ENCODE measurements at places on chromosomes 7 and 10.

GRCh38 chr10:89481662-89482061, 53.7 kb downstream of the SLC16A12 start:
- no peak for DNase-seq

DNA sequence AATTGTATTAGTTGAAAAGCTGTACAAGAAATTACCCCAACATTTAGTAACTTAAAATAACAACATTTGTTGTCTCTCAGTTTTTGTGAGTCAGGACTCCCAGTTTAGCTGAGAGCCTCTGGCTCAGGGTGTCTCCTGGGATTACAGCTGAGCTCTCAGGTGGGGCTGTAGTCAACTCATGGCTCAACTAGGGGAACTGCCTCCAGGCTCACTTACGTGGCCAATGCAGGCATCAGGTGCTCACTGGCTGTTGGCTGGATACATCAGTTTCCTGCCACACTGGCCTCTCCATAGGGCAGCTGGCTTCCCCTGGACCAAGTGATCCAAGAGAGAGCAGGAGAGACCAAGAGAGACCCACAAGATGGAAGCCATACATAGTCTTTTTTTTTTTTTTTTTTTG, 17.5 kb downstream of the CCNY start:
- no peak for DNase-seq

- no peak for DNase-seq
Observed at GRCh38 chr10:110522365-110522988, 24.8 kb downstream of the DUSP5 start.

GRCh38 chr10:107701943-107702342, 537.4 kb upstream of the SORCS1 start:
- no peak for DNase-seq

DNA sequence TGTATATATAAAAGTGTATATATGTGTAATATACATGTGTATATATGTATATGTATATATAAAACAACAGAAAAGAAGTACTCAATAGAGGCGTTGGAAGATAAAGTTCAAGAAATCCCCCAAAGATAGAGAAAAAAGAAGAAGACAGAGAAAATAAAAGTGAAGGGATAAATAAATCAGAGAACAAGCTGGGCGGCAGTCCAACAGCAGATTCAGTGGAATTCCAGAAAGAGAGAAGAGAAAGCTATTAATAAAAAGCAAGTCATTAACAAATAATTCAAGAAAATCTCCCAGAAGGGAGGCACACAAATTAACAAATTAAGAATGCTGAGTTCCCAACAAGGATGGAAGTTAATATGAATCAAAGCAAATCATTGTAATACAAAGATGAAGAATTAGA, 59.3 kb upstream of the RNF148 start:
- DNase-seq = no peak

GRCh38 chr7:103009466-103010185, 65.0 kb downstream of the FBXL13 start:
- no peak for DNase-seq

- DNase-seq = no peak
Observed at GRCh38 chr7:117381362-117381761, 45.9 kb downstream of the ASZ1 start.

DNA sequence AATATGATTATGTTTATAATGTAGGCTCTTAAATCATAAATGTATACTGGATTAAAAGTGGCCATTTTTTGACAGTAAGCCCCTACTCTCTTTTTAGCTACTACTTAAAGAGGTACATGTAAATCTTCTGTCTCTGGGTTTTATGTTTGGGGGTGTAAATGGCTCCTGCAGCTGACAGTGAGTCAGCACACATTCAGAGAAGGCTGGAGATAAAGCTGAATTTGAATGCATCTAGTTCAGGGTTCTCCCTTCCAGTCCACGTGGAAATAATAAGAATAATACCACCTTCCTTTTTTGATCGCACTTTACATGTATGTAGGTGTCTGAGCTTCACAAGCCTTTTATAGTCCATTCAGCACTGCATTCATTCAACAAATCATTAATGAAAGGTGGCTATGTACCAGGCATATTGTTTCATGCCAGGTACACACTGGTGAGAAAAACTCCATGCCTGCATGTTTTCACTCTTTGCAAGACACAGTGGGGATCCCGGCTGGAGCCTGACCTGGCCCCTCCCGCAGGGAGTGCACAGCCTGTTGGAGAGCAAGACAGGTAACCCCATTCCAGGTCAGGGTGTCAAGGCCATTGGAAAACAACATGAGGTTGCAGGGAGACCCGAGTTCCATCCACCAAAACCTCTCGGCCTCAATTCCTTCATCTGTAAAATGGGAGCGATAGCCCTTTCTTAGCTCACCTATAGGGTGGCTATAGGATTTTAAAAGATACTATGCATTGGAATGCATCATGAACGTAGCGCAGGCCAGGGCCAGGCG, 107.5 kb upstream of the ANLN start:
- DNase-seq = no peak

DNA sequence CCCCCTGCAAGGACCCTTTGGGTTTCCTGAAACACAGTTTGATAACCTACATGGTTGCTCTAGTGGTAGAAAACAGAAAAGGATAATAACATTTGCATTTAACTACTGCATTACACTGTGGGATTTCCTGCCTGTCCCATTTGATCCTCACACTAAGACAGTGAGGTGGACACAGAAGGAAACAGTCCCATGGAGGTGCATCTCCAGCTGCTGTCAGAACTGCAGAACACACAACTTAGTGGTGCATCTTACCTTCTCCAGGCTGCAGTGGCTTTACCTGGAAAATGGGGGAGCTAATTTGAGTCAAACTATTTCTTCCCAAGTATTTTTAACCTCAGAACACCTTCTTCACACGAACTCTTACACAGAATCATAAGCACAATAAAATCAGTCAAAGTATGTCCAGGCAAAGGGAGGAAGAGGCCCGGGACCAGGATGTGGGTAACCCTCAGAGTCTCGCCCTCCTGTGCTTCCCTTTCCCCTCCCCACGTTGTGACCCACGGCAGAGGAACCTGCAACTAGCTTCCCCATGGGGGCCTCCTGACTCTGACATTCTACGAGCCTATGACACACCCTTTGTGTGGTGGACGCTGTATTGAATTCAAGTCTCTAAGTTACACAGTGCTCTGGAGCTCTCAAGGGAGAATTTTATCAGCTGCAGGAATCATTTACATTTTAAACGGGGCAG, 33.7 kb downstream of the SCRN1 start:
- DNase-seq = peak; percentile 21

- DNase-seq = no peak
Observed at GRCh38 chr7:92955081-92955480, 118.7 kb upstream of the CDK6 start.

GRCh38 chr7:155299535-155300202, 2.0 kb downstream of the INSIG1 start:
- DNase-seq = no peak

GRCh38 chr7:137120690-137121089, 222.8 kb downstream of the PTN start:
- DNase-seq = no peak

- no peak for DNase-seq
Observed at GRCh38 chr7:1858435-1859265, 188.6 kb downstream of the ELFN1 start.

GRCh38 chr7:50397320-50397970, 52.7 kb downstream of the FIGNL1 start:
- DNase-seq = no peak

GRCh38 chr7:115087437-115087836, 165.5 kb downstream of the MDFIC start:
- no peak for DNase-seq

GRCh38 chr10:102505462-102506115, 1.8 kb downstream of the SUFU start:
- DNase-seq = no peak

- peak; percentile 64 for DNase-seq
Observed at GRCh38 chr10:30434273-30435072, 489 bp downstream of the MAP3K8 start.

GRCh38 chr10:112570585-112570984, 123.6 kb downstream of the VTI1A start:
- no peak for DNase-seq

DNA sequence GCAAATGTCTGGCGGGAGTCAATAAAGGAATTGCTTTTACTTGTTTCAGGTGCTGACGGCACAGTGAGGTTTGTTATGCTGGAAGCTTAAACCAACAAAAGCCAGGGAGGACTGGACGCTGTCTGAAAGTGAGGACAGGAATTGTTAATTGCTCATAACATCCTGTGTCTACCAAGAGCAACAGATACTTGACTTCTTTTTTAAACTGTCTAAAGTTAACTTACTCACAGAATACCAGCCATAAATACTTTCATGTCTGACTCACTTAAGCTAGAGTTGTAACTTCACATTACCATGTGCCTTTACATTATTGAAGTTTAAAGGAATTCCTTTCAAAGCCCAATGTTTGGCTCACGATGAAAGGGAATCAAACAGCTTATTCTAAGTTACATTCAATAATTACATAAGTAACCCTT, 252.7 kb upstream of the SHH start:
- no peak for DNase-seq

- no peak for DNase-seq
Observed at GRCh38 chr10:20776384-20777118, 120.6 kb downstream of the NEBL start.

- DNase-seq = no peak
Observed at GRCh38 chr10:24376731-24377130, 167.8 kb downstream of the KIAA1217 start.

- DNase-seq = no peak
Observed at GRCh38 chr7:44629829-44630522, 23.5 kb downstream of the OGDH start.

- DNase-seq = no peak
Observed at GRCh38 chr7:107051376-107051775, 6.9 kb downstream of the PRKAR2B start.

GRCh38 chr7:91233212-91233611, 31.0 kb upstream of the FZD1 start:
- no peak for DNase-seq

GRCh38 chr7:151806952-151807775, 69.8 kb downstream of the PRKAG2 start:
- DNase-seq = no peak

DNA sequence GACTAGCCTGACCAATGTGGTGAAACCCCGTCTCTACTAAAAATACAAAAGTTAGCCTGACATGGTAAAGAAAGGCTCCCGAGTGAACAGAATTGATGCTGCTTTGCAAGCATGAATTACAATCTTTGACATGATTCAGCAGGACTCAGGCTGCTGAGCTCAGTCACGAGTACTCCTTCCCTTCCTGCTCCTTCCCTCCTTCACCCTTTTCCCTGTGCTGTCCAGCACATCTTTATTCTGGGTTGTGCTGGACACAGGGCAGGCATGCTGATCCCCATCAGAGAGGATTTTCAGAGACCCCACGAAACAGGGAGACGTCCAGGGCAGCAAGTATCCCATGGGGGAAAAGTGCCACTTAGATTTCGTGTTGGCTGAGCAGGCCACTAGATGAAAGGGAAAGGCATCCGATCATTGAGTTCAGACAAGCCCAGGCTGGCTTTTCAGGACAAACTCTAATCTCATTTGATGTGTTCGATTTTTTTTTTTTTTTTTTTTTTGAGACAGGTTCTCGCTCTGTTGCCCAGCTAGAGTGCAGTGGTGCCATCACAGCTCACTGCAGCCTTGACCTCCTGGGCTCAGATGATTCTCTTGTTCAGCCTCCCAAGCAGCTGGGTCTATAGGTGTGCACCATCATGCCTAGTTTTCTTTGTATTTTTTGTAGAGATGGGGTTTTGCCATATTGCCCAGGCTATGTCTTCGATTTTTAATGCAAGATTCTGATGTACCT, 36.5 kb downstream of the BAMBI start:
- no peak for DNase-seq

- no peak for DNase-seq
Observed at GRCh38 chr7:28375729-28376128, 36.6 kb upstream of the CREB5 start.

- no peak for DNase-seq
Observed at GRCh38 chr10:27832826-27833225, 87.2 kb upstream of the MKX start.

DNA sequence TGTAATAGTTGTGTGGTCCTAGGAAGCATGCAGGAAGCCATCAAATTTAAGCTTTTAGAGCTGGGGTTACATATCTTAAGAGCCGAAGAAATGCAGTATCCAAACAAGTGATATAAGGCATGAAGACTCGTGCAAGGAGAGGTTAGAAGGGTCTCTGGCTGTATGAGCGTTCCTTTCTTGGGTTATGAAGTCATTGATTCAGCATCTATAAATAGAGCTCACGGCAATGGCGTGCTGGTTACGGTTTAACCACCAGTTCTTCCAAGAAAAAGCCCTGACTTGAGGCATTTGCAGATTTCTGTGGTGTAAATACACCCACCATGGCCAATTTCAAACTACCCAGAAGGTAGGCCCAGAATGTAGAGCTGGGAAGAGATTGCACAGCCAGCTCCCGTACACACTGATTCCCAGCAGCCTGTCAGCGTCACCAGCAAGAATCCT, 72.0 kb upstream of the KAT6B start:
- DNase-seq = no peak

GRCh38 chr10:26780106-26780792, 80.5 kb downstream of the ABI1 start:
- DNase-seq = no peak

DNA sequence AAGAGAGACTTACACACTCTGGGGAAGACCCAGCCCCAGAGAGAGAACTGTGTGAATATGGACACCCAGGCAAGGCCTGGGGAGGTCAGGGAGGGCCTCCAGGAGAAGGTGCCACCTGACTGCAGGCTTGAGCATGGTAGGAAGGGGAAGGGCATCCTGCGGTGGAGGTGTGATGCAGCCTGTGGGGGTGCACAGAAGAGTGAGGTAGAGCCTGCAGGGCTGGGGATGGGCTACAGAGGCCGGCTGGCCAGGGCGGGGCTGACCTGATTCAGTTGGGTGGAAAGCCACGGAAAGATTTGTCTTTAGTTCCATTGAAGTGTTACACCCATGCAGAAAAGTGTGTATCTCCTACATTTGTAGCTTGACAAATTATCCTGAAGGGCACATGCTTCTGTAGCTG, 47.6 kb downstream of the ZMIZ1 start:
- no peak for DNase-seq

DNA sequence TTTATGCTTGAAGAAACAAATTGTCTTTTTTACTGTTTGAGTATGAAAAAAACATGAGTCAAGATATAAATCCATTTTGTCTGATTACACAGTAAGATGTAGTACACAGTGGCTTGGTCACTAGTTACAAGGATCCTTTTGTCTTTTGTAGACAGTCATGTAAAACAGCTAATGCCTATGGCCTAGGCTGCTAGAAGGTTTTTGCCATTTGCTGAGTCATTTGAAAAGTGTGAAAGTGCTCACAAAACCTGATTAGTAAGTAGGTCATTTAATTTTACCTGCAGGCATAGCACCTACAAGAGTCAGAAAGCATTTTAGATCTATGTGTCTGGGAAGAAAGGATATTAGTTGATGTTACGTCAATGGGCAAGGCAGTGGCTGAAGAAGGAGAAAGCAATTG, 819.4 kb downstream of the MAGI2 start:
- no peak for DNase-seq

- DNase-seq = no peak
Observed at GRCh38 chr7:135620980-135621850, 41.1 kb upstream of the STMP1 start.
